Tibial artery (tissue), 4 donors: ENCODE measurements at places on chromosomes 5 and 9.
A peak's percentile ranks its signal among the peaks of the same experiment; 100 is the strongest.

- no peak for DNase-seq
These were observed 89.6 kb upstream of the BASP1 start for GRCh38 chr5:17127743-17128231.

DNA sequence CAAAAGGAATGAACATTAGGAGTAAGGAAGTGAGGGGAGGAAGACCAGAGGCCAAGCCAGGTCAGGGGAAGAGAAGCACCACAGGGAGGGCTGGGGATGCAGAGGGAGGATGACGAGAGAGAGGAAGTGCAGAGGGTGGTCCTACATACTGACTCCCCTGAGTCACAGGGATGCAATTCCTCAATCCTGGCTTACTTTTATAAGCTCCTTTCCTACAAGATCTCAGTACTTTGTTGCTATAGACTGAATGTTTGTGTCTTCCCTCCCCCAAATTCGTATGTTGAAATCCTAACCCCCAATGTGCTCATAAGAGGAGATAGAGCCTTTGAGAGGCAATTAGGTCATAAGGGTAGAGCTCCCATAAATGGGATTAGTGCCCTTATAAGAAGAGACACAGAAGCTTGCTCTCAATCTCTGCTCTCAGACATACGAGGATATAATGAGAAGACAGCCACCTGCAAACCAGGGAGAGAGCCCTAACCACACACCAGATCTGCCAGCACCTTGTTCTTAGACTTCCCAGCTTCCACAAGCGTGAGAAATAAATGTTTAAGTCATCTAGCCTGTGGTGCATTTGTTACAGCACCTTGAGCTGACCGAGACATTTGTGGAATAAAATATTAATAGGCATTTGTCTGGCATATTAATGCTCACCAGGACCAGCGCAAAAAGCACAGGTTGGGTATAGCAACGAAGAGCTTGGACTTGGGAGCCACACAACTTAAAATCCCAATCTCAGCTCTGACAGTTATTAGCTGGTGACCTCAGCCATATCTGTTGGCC, 33.4 kb downstream of the GCNT4 start:
- no peak for DNase-seq

- no peak for DNase-seq
These were observed 2.5 kb downstream of the PDCD1LG2 start for GRCh38 chr9:5512658-5513452.

- no peak for DNase-seq
These were observed 412.9 kb downstream of the ZSWIM6 start for GRCh38 chr5:61744690-61745619.

- DNase-seq: no peak
These were observed 3.2 kb downstream of the TGFBR1 start for GRCh38 chr9:99108131-99108530.

GRCh38 chr9:117412841-117413240, 2.0 kb downstream of the ASTN2 start:
- DNase-seq: no peak

- DNase-seq: no peak
These were observed 947 bp upstream of the MARCHF3 start for GRCh38 chr5:127031147-127031862.

DNA sequence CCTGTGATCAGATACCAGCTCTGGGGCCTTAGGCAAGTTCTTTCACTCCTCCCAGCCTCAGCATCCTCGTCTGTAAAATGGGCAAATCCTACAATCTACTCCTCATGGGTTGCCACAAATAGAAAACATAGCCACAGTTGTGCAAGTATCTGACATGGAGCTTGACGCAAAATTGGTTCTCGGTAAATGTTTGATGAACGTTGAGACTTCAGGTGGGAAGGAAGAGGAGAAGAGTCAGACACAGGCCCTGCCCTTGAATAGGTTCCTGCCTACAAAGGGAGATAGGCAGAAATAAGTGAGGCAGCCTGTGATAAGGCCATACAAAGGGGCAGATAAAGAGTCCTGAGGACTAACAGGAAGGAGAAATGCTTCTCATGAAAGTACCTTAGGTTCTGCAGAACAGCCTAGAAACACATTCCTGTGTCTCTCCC, 26.1 kb upstream of the CPEB4 start:
- DNase-seq: no peak

DNA sequence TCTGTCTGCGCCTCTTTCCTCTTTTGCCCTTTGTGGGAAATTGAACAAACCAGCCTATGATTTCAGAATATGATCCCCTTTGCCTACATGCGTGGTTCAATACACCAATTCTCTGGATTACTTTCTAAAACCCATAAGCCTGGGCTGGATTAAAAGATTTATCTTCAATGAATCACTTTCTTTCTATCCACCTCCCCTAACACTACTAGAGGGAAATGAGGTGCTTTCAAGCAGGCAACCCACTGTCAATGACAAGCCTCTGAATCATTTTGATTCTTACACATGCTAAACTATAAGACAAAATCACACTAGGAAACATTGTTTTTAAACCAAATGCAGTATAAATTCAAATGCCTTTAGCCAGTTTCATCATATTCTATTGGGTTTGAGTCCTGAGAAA, 257.5 kb downstream of the AGTPBP1 start:
- no peak for DNase-seq

DNA sequence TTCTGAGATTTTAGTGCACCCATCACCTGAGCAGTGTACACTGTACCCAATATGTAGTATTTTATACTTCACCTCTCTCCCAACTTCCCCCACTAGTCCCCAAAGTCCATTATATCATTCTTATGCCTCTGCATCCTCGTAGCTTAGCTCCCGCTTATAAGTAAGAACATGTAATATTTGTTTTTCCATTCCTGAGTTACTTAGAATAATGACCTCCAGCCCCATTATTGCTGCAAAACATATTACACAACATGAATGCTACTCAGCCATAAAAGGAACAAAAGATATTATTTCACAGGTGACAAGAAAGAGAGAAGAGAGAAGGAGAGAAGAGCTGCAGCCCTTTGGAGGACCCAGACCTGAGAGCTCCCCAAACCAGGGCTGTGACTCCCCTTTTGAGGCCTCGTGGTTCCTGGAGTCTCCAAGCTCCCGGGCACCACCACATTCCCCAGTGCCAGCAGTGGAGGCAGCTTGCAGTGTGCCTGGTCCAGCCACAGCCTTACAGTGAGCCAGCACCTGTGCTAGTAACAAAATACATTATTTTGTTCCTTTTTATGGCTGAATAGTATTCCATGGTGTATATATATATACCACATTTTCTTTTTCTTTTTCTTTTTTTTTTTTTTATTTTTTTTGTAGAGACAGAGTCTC, 194.5 kb upstream of the DAB2 start:
- DNase-seq: no peak

DNA sequence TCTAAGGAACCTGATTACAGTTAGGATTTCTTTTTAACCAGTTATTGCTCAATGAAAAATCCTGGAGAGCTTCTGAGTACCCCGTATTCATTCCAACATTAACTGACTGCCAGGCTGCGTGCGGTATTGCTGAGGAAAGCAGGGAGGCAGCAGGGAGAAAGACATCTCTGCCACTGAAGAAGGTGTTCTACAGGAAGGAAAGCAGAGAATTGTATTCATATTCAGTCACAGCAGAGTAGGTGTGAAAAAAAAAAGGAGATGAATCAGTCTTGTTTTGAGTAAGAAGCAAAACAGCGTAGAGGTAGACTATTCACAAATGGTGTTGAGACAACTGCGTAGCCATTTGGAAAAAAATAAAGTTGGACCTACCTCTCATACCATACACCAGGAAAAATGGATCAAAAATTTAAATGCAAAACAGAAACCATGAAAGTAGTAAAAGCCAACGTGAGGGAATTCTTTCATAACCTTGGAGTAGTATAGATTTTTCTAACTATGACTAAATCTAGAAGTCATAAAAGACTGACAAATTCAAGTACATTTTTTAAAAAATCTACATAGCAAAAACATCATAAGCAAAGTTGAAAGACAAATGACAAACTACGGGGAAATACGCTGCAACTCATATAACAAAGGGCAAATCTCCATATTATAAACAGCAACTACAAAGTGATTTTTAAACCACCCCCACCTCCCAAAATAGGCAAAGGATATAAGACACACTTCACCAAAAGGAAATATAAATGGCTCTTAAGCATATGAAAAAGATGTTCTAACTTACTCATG, 9.9 kb upstream of the NR4A3 start:
- no peak for DNase-seq

DNA sequence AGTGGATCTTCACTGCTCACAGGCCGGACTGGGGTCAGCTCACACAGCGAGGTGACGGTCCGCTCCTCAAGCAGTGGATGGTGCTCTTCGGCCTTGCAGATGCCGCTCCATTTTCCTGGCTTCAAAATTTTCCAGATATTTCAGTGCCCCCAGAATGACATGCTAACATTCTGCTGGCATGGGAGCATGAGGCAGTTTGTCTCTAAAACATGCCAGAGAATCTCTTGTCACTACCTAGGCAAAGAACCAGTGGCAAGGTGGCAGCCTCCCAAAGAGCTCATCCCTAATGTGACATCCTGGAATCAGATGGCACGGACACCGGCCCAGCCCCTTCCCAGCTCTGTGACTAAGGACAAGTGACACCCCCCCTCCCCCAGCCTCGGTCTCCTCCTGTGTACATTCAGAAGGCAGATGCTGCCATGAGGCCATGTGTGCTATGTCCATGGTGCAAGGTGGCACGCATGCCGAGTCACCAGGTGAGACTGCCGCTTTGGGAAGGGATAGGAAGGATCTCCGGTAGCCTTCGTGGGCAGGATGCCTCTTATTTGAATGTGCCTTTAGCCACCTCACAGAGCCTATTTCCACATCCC, 2.7 kb downstream of the S1PR3 start:
- DNase-seq: peak; percentile 19

GRCh38 chr9:37509536-37509935, 23.8 kb downstream of the POLR1E start:
- no peak for DNase-seq
